ENCODE measurements at places on chromosomes 2 and 18. TPM values are rescaled to one million over a fixed set of nuclear protein-coding genes. Genes with fewer than 3 reads are reported as not detected.

DNA sequence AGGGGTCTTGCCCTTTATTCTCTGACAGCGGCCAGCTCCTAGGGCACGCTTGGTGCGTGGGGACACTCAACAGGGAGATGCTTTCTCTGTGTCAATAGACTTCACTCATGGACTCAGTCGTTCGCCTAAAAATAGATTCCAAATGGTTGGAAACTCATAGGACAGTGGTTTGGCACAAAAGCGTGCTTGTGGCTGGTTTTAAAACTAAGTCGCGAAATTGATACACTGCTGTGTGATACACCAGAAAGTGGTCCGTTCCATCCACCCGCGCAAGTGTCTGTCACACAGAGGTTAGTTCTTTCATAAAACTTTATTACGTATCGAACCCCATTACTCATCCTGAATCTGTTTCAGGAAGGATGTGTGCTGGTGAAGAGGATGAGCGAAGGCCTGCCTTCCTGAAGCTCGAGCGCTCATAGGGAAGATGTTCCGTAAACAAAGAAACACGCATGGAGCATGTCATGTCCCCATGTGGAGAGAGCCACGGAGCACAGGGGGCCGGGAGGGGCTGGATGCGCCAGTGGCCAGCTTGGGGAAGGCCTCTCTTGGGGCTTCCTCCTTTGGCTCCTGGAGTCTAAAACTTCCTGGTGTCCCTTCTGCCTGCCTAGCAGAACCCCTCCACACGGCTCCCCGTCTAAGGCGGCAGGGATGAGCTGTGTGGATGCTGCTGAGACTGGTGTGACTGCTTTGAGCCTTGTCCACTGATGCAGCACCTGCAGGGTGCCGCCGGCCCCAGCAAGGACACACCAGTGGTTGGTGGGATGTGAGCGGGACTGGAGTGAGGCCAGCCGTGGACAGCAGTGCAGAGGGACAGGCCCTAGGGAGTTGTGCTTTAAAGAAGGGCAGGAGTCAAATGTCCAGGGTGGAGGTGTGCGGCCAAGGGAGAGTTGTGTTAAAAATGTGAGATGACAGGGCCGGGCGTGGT is 207.2 kb downstream of the GBX2 start:
- DNase-seq, result no peak

FAM110C gene
- total RNA-seq, result 2.5 TPM

RGPD6 gene
- 40.4 TPM for total RNA-seq

ANO7 gene
- total RNA-seq, result 0.53 TPM

PTH2R gene
- total RNA-seq, result not detected

DNA sequence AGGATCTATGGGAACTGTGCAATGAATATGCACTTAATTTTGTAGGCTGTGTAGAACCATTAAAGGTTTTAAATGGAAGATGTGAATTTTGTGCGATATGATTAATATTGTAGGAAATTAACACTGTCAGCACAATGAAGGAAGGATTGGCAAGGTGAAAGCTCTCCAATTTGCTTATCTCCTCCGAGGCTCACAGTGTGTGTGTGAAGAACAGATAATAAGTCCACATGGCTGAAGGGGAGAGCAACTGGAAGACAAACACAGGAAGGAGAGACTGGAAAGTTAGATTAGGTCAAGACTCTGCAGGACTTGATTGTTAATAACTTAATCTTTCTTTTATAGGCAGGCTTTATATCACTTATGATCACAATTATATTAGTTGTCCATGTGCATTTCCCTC is 269.7 kb upstream of the VRK2 start:
- DNase-seq, result no peak

SLC23A3 gene
- 12.1 TPM for total RNA-seq

- DNase-seq, result no peak
These were observed 142.7 kb downstream of the ACKR3 start for GRCh38 chr2:236712304-236712703.

MOGAT1 gene
- not detected for total RNA-seq

GRCh38 chr2:222261504-222261903 is 37.3 kb downstream of the PAX3 start:
- DNase-seq, result no peak

All from CD4-positive, alpha-beta memory T cell (primary cell).